ENCODE measurements at places on chromosomes 3 and 15.

- H3K27ac ChIP-seq = no peak overlapping the region
- no peak overlapping the region for H3K4me3 ChIP-seq
- H3K27me3 ChIP-seq = peaks cover 43% of the 10 kb centered on the region
- no peak for DNase-seq
- H3K36me3 ChIP-seq = no peaks in the 10 kb centered on the region
Observed at GRCh38 chr3:13105896-13106250, 32.6 kb upstream of the IQSEC1 start.

- no peaks in the 10 kb centered on the region for H3K27me3 ChIP-seq
- DNase-seq = no peak
- H3K36me3 ChIP-seq = no peaks in the 10 kb centered on the region
- no peak overlapping the region for H3K4me3 ChIP-seq
- H3K27ac ChIP-seq = no peak overlapping the region
Observed at GRCh38 chr3:87755852-87756251, 303.0 kb downstream of the CGGBP1 start.

DNA sequence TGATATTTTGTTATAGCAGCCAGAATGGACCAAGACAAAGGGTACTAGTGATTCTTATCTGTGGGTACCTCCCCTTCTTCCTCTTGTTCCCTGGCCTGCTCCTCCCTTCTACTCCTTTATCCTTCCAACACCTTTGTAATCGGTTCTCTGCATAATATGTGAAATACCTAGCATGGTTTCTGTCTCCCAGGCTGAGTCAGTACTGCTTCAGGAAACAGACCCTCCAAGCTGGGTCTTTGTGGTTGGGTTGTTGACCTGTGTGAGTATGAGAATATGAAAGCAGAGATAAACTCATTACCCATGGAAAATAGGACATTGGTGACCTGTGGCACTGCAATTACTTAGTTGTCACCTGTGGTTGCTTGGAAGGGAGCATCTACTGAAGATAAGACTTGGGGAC lies 69.3 kb upstream of the KLF13 start:
- peaks cover 22% of the 10 kb centered on the region for H3K4me1 ChIP-seq
- DNase-seq = no peak
- no peaks in the 10 kb centered on the region for H3K36me3 ChIP-seq
- no peaks in the 10 kb centered on the region for H3K27me3 ChIP-seq
- H3K27ac ChIP-seq = no peak overlapping the region
- no peak overlapping the region for H3K4me3 ChIP-seq

GRCh38 chr15:67832897-67833709 lies 6.7 kb downstream of the RNU6-1 start:
- peaks cover 20% of the 10 kb centered on the region for H3K4me1 ChIP-seq
- H3K27me3 ChIP-seq = peaks cover 89% of the 10 kb centered on the region

- no peaks in the 10 kb centered on the region for H3K27me3 ChIP-seq
- peak; percentile 19 for DNase-seq
- H3K4me3 ChIP-seq = no peak overlapping the region
- H3K4me1 ChIP-seq = no peaks in the 10 kb centered on the region
- H3K36me3 ChIP-seq = no peaks in the 10 kb centered on the region
- no peak overlapping the region for H3K27ac ChIP-seq
Observed at GRCh38 chr15:95929232-95929846, 401.2 kb upstream of the NR2F2 start.

GRCh38 chr15:74423431-74424257 lies 10.1 kb downstream of the SEMA7A start:
- no peak overlapping the region for H3K4me3 ChIP-seq
- H3K27ac ChIP-seq = peak overlapping the region; percentile 83
- H3K27me3 ChIP-seq = no peaks in the 10 kb centered on the region
- no peak for DNase-seq
- H3K4me1 ChIP-seq = peaks cover 88% of the 10 kb centered on the region
- H3K36me3 ChIP-seq = peaks cover 15% of the 10 kb centered on the region

DNA sequence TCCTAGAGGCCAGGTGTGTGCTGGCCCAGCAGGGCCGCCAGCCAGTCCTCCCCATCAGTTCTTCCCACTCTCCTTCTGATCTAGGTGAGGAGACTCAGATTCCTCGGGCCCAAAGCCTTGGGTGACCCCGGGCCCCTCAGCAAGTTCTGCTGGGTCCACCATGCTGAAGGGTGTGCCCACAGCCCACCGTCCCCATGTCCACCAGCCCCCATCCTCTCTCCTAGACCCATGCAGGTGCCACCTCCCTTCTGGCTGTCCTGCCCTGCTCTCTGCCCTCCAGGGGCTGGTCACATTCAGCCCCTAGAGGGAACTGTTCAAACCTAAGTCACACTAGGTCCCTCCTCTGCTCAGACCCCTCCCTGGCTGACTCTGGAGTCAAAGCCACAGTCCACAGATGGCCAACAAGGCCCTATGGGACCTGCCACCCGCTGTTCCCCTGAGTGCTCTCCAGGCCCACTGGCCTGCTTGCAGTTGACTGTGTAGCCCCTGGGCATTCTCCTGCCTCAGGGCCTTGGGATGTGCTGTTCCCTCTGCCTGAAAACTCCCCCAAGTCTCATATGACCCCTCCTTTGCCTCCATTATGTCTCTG lies 878 bp upstream of the TLR9 start:
- no peaks in the 10 kb centered on the region for H3K27me3 ChIP-seq
- H3K4me3 ChIP-seq = no peak overlapping the region
- no peak for DNase-seq

- H3K27me3 ChIP-seq = no peaks in the 10 kb centered on the region
- no peak for DNase-seq
- no peaks in the 10 kb centered on the region for H3K36me3 ChIP-seq
- no peak overlapping the region for H3K4me3 ChIP-seq
- H3K4me1 ChIP-seq = no peaks in the 10 kb centered on the region
Observed at GRCh38 chr3:77186319-77186718, 146.4 kb downstream of the ROBO2 start.

DNA sequence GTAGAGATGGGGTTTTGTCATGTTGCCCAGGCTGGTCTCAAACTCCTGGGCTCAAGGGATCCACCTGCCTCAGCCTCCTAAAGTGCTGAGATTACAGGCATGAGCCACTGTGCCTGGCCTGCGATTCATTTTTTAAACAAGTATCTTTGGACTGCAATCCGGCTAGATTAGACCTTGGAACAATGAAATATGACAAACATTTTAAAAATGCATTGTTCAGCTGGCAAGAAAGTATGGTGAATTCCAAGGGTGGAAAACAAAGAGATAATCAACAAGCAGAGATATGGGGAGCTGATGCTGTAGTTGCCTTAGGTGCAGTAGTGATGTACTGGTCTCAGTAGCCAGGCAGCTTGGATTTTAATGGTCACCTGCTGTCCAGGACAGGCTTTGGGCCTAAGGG lies 95.8 kb upstream of the GOLGA8J start:
- H3K27me3 ChIP-seq = peaks cover 29% of the 10 kb centered on the region
- DNase-seq = no peak
- H3K27ac ChIP-seq = no peak overlapping the region
- H3K4me3 ChIP-seq = no peak overlapping the region
- H3K4me1 ChIP-seq = peaks cover 1% of the 10 kb centered on the region
- no peaks in the 10 kb centered on the region for H3K36me3 ChIP-seq

DNA sequence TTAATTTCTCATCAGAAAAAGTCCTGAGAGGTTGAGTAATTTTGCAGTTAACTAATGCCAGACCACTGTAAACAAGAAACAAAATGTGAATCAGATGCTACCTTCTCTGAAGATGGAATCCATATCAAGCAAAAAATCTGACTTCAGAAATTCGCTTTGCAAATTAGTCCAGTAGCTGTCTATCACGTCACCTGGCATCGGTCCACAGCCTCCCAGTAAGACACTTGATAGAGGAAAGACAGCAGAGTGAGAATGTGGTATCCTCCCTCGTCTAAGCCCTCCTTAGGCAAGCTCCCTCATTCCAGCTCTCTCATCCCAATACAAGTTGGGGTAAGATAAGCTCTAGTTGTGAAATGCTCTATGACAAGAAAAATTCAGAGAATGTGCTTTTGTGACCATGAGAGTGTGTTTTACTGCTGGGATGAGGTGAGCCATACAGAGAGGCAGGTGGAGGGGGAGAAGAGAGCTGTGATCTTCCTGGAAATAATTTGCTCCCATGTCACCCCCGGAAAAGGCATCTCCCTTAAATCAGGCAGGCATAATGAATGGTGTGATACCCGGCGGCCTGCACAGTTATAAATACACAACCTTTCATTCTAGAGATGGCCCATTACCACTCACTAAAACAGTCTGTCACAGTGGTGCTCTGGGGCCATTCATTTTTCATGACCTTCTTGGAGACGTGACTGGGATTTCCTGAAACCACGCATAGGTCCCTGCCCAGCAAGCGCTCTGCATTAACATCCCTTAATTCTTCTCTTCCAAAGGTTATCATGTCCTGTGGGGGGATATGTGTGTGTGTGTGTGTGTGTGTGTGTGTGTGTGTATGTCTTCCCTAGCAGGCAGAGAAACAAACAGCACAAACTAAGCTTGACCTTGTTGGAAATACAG lies 602.0 kb upstream of the KCNMB2 start:
- H3K4me3 ChIP-seq = no peak overlapping the region
- peak; percentile 41 for DNase-seq
- H3K36me3 ChIP-seq = no peaks in the 10 kb centered on the region
- peak overlapping the region; percentile 73 for H3K27ac ChIP-seq
- peaks cover 6% of the 10 kb centered on the region for H3K4me1 ChIP-seq

- no peaks in the 10 kb centered on the region for H3K36me3 ChIP-seq
- no peaks in the 10 kb centered on the region for H3K27me3 ChIP-seq
- no peak overlapping the region for H3K4me3 ChIP-seq
- DNase-seq = peak; percentile 95
Observed at GRCh38 chr3:17639765-17640164, 102.7 kb downstream of the TBC1D5 start.

- no peak for DNase-seq
- H3K4me3 ChIP-seq = peak overlapping the region; percentile 88
- peaks cover 59% of the 10 kb centered on the region for H3K36me3 ChIP-seq
- peak overlapping the region; percentile 52 for H3K27ac ChIP-seq
Observed at GRCh38 chr15:39582977-39583595, 2.2 kb downstream of the THBS1 start.

DNA sequence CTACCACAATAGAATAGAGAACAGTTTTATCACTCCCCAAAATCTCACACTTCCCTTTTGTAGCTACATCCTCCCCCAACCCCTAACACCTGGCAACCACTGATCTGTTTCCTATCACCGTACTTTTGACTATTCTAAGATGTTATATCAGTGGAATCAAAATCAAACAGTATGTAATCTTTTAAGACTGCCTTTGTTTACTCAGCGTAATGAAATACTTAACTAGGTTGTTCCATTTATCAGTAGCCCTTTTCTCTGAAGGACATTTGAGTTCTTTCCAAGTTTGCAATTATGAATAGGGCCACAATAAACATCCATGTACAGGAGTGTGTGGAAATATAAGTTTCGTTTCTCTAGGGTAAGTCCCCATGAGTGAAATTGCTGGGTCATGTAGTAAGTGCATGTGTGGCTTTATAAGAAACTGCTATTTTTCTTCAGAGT lies 372.3 kb downstream of the SV2B start:
- no peak overlapping the region for H3K4me3 ChIP-seq
- no peak for DNase-seq
- no peaks in the 10 kb centered on the region for H3K36me3 ChIP-seq
- H3K27me3 ChIP-seq = no peaks in the 10 kb centered on the region
- no peaks in the 10 kb centered on the region for H3K4me1 ChIP-seq

- H3K27ac ChIP-seq = no peak overlapping the region
- peaks cover 54% of the 10 kb centered on the region for H3K27me3 ChIP-seq
- DNase-seq = no peak
- H3K4me1 ChIP-seq = no peaks in the 10 kb centered on the region
- H3K4me3 ChIP-seq = no peak overlapping the region
Observed at GRCh38 chr3:13782501-13782900, 97.4 kb downstream of the WNT7A start.

GRCh38 chr3:34995796-34996430 lies 643.4 kb upstream of the ARPP21 start:
- H3K27me3 ChIP-seq = no peaks in the 10 kb centered on the region
- no peaks in the 10 kb centered on the region for H3K4me1 ChIP-seq
- no peak overlapping the region for H3K4me3 ChIP-seq
- DNase-seq = no peak

- no peak for DNase-seq
- H3K4me1 ChIP-seq = peaks cover 2% of the 10 kb centered on the region
- peaks cover 4% of the 10 kb centered on the region for H3K27me3 ChIP-seq
- H3K27ac ChIP-seq = no peak overlapping the region
- H3K4me3 ChIP-seq = no peak overlapping the region
Observed at GRCh38 chr3:49658711-49659110, 15.4 kb upstream of the APEH start.

DNA sequence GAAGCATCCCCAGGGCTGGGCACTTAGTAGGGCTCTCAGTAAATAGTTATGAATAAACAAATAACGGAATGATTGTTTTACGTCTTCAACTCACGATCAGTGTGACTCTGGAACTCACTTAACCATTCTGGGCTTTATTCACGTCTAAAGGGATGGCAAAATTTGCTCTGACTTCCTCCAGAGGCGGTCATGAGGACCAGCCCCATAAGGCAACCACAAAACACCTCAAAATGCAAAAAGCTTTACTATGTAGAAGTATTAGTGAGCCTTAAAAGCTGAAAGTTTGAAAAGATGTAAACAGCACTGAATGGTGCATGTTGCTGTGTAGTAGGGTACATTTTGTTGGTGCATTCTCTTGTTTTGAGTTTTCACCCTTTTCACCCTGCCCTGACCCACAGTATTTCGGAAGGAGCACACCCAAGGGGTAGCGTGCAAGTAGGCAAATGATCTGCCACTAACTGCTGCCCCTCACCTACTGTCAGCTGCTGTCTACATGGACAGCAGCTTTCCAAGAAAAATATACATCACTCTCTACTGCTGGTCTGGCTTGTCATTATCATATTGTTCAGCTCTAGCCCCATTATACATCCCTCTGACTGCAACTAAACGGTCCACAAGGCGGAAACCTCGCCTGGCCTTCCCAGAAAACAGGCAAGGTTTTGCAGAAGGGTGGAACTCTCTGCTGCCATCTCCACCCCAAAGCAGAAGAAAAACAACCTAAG lies 308.5 kb upstream of the PROK2 start:
- DNase-seq = no peak
- H3K27ac ChIP-seq = no peak overlapping the region
- H3K4me1 ChIP-seq = no peaks in the 10 kb centered on the region
- peaks cover 35% of the 10 kb centered on the region for H3K27me3 ChIP-seq
- H3K4me3 ChIP-seq = no peak overlapping the region

DNA sequence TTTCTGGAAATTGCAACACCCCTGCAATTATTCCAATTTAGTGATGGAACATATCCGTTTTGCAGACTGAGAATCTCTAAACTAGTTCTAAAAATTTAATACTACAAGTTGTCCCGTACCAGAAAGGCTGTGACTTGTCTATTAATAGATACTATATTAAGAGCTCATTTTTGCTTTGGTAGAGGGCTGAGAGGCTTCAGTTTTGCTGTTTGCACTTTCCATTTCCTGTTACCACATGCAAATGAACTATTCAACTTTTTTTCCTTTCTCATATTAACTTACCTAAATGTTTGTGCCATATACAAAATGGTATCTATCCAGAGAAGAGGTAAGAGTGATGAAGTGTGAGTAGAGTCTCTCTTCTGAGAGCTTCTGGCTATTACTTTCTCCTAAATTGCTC lies 101.5 kb upstream of the CRBN start:
- H3K4me3 ChIP-seq = no peak overlapping the region
- DNase-seq = no peak
- H3K4me1 ChIP-seq = no peaks in the 10 kb centered on the region
- no peaks in the 10 kb centered on the region for H3K36me3 ChIP-seq
- H3K27me3 ChIP-seq = no peaks in the 10 kb centered on the region
- H3K27ac ChIP-seq = no peak overlapping the region

Data from mesenchymal stem cell (in vitro differentiated cells and primary cell).